ENCODE measurements at places on chromosomes 1 and 21.

GRCh38 chr1:181397845-181398244, 85.5 kb upstream of the CACNA1E start:
- no peak for DNase-seq

DNA sequence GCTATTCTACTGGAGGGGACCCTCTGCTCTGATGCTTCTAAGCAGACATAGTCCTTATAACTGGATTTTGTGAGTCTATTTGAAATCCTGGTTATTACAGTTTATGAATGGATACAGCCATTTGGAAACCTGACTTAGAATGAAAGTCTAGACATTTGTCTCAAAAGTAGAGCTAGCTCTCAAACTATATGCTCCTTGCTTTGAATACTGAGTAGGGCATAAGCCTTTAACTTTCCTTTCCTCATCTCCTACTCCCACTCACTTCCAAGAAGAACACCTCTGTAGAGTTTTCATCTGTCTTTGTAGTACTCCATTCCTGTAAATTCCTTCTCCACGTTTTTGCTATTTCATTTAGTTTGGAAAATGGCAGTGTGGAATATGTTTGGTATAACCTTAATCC, 9.0 kb upstream of the ARID1A start:
- no peak for DNase-seq

GRCh38 chr1:172746091-172746949, 87.4 kb downstream of the FASLG start:
- DNase-seq: no peak

DNA sequence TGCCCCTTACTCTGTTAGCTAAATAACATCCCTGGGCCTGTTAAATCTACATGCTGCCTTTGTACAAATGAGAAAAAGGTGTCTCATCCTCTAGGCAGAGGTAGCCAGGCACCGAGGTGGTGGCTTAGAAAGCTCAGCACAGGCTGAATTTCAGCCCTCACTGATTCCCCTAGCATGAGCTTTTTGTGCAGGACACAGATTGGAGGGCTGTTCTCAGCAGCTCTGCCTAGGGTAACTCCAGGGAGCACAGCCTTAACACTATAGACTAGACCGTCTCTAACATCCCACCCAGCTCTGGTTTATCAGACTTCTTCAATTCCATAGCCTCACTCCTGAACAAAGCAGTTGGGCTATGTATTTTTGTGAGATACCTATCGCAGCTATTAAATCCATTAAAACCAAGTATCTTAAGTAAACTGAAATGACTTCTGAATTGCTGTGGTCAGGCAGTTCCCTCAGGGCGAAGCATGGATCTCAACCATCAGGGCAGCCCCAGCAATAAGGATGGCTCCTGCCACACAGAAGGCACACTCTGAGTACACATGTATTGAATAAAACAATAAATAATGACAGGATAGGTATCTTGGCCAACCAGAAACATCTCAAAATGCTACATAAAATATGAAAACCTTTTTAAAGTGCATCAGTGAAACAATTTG, 14.8 kb downstream of the S100A6 start:
- DNase-seq: no peak

- DNase-seq: no peak
These were observed 74.2 kb upstream of the COX20 start for GRCh38 chr1:244761279-244761678.

DNA sequence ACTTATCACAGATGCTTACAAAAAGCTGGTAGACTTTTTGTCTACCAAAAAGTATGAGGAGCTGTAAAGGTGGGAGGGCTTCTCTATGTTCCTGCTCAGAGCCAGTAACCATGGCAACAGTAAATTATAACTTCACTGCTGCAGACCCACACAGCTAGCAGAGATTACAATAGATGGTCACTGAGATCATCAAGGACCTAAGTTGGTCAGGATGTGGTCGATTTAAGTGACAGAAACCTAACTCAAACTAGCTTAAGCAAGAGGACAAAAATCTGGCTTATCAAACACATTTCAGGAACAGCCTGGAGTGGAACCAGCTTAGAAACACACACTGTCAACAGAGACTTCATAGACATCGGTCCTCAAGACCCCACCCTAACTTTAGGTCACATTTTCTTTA, 113.4 kb upstream of the ATP1A1 start:
- DNase-seq: no peak

- peak; percentile 85 for DNase-seq
These were observed 396.5 kb downstream of the SMYD3 start for GRCh38 chr1:246110343-246111219.

GRCh38 chr1:73576083-73576482, 621.9 kb downstream of the LRRIQ3 start:
- no peak for DNase-seq

GRCh38 chr21:37383086-37383485, 16.5 kb downstream of the DYRK1A start:
- DNase-seq: no peak

DNA sequence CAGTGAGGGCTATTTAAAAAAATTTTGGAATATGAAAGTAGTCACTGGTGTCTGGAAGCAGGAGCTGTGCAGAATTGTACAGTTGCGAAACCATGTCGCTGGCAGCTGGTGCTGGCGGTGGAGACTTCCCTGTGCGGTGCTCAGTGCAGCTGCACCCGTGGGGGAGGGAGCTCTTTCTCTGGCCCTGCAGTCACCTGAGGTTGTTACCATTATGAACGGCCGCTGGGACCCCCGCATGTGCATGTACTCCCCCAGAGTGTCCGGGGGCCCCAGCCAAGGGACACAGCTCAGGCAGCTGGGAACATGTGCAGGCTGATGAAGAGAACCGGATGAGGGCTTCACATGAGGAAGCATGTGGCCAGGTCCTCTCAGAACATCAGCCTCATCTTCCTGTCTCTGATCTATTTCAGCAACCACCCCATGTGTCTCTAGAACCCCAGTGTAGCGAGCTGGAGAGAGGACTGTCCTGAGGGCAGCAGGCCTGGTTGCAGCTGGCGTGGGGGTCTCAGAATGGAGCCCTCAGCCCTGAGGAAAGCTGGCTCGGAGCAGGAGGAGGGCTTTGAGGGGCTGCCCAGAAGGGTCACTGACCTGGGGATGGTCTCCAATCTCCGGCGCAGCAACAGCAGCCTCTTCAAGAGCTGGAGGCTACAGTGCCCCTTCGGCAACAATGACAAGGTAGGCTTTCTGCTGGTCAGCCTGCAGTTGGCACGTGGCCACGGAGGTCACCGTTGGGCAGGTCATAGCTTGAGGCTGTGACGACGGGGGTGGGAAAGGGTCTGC, at the start of gene TRPM2:
Gene TRPM2, plus strand, starts transcription at position 431 of the 780 bp plus-strand sequence. Its CDS starts 80 bp downstream, at position 511.
- no peak for DNase-seq

DNA sequence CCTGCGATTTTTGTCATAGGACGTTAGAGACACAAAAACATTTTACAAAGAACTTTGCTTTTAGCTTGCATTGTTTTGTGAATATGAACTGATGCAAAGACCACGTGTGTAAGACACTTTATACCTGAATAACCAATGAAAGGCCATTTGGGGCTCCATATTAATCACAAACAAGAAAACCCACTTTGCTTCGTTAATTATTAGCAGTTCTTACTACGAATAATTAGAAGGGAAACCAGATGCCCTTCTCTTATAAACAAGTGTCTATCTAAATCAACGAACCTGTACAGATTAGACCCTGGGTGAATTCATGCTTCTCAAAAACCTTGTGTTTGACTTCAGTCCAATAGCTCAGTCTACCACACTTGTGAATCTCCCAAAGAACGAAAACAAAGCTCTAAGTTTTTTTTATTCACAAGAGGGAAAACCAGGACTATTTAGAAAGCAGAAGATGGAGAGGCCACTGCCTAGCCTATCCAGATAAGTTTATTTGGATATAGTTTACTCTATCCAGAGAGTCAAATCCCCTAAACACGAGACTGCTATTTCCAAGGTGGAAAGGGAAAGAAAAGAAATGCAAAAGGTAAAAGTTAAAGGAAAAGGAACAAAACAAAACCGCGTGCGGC, 897 bp downstream of the CYYR1 start:
- DNase-seq: no peak

DNA sequence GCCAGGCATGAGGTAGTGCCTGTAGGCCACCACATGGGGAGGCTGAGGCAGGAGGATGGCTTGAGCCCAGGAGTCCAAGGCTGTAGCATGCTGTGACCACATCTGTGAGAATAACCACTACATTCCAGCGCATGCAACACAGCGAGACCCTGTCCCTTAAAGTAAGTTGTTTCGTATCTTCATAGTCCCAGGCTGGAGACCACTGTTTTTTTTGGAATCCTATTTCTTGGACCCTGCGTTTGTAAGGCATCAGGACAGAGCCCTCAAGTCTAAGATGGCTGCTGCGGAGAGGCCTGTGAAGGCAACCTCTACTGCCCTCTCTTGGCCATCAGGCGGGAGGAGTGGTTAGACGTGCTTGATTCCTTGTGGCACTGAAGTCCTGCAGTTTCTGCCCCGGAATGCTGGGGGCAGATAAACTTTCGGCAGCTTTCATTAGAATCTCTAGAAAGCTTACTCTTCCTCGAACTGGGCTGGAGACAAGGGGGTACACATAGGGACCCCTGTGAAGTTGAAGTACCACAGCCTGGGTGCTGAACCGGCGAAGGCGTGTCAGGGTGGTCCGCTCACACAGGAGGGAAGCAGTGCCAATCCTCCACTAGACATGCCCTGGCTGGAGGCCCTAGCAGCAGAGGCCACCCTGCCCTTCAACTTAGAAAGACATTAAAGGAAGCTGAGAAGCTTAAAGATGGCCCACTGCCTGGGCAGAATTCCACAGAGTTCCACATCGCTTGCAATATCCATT, 36.6 kb downstream of the RABIF start:
- no peak for DNase-seq

DNA sequence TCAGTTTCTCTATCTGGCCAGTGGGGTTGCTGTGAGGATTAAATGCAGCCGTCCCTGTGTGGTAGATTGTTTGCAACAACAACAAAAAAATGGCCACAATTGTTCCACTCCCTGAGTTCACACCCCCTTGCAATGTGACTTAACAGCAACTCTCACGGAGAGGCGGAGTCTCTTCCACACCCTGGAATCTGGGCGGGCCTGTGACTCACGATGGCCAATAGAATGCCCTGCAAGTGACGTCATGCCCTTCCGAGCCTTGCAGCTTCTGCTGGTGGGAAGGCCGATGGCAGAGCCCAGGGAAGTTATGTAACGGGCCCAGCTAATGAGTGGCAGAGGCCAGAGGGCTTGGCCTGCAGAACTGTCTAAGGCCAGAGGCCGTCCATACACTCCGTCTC, 87.9 kb downstream of the RIPK4 start:
- DNase-seq: no peak

DNA sequence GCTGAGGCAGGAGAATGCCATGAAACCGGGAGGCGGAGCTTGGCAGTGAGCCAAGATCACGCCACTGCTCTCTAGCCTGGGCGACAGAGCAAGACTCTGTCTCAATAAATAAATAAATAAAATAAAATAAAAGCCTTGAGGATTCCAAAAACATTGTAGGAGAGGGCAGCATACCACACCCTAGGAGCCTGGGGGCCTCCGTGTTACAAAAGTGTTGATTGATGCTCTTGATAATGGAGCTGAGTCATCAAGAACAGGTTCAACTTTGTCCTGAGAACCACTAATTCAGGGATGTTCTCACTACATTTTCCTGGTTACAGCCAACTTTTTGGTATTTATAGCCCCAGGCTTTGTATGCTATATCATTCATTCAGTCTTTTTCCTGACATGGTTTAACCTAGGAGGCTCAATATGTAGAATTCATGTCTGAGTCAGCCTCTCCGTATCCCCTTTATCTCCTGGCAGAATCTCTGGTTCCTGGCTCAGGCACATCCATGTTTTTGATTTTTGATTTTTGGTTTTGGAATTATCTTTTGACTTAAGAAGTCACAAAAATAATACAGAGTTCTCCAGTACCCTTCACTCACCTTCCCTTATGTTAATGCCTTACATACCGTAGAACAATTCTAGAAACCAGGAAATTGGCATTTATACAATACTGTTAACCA, 69.4 kb downstream of the LRRC8D start:
- no peak for DNase-seq

DNA sequence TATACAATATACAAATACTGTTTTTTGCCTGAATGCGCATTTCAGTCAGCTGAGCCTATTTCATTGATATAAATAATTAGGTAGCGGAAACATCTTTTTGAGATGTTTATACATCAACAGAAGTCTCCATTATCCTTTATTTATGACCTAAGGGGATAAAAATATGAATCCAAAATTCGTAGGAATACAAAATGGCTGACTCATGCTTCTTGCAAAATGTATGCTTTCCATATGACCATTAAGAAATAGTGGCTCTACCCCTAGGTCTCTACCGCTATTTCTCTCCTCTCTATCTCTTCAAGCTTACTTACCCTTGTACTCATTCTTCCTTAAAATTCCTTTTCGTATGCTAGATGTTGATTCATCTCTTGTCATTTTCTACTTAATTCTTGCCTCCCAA, 338.4 kb upstream of the TMPRSS15 start:
- no peak for DNase-seq

DNA sequence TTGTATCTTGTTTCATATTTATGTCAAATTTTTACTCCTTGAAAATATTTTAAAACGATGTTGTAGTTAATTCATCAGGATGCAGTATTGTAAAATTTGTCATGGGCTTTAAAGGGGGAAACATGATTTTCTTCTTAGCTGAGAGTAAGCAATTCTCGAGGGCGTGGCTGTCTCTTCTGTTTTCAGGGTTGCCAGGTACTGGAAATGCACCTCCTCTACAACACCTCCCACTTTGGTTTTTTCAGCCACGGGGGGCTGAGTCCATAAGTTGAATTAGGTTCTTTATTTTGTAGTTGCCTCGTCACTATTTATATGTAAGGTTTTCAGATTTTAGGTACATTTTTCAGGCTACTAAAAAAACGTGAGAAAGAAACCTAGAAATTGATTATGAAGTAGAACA, 64.0 kb downstream of the PRDM2 start:
- no peak for DNase-seq

GRCh38 chr1:55259911-55260609, 44.9 kb upstream of the USP24 start:
- no peak for DNase-seq

DNA sequence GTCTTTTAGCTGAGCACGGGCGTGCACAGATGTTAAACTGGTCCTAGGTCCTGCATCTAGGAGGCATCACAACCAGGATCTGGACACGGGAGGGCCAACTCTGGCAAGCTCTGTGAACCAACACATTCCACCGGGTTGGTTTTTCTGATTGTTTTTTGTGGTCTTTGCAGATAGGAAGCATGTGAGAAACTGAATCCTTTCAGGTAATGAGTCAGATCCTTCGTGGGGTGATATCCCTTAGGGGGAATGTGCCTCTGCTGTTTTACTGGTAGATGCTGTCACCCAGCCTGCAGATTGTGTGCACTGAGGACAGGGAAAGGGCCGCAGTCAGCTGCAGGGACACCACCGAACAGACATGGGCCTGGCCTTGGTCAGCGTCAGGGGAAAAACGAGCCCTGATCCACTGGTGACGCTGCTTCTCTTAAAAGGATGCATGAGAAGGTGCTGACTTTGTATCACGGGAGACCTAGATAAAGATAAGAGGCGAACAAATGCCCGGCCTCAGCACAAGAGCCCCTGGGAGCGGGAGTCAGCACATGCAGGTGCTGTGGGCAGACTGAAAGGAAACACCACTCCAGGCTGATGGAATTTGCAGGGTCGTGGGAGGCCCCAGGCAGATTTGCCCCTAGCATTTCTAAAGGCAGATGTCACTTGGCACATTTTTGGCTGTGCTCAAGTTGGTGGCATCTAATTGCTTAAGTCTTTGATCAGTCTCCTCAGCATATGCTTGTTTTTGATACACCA, 51.1 kb downstream of the DOP1B start:
- DNase-seq: no peak

- DNase-seq: no peak
These were observed 247.3 kb downstream of the FOXD2 start for GRCh38 chr1:47684964-47685762.

- DNase-seq: no peak
These were observed 58.4 kb upstream of the KAZN start for GRCh38 chr1:14539953-14540563.
